Activated T-cell treated with anti-CD3 and anti-CD28 coated beads, Interleukin-2, amount 50 U/mL, for 24 hours (primary cell): ENCODE measurements at places on chromosomes 7 and 10.

DNA sequence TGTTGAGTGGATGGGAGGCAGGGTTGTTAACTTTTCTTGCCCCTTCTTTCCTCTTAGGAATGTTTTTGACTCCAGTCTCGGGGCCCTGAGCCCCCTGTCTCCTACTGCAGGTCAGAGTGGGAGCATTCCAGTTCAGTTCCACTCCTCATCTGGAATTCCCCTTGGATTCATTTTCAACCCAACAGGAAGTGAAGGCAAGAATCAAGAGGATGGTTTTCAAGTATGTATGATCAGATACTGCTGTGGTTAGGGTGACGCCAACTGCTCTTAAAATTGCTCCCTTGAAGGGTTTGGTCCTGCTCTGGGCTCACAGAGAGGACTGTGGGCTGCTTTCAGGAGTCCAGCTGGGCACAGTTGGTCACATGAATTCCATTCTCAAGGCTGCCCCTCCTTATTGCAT, 22.0 kb downstream of the VWA2 start:
- DNase-seq, result no peak

DNA sequence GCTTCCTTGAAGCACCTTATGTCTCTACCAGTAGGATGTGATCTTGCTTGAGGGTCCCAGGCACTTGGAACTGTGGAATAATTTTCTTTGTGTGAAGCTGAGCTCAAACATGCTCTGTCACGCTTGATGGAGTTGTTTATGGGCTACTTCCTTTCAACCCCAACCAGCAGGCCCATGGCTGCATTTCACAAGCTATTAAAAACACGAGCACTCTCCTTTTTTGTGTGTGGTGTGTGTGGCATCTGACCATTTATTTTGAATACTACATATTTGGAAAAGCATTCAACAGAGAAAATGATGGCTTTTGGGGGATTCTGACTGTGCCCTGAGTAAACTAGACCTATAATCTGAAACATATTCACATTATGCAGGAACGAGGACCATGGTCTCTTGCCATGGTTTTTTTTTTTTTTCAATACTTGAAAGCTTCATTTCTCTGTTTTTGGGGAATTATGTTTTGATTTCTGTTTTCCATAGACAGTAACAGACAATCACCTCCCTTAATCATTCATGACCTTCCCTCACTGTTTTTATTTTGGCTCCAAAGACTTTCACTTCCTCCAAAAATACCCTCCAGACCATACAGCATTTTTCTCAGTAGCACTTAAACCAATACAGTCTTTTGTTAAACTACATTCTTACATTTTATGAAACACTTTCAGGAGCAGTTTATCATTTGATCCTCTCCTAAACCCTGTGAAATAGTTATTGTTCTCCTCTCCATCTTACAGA, 233.6 kb upstream of the BMPER start:
- no peak for DNase-seq

GRCh38 chr10:132299371-132300336, 8.1 kb downstream of the STK32C start:
- no peak for DNase-seq

- DNase-seq, result no peak
Measured at GRCh38 chr7:135913404-135913803, 63.8 kb downstream of the MTPN start.

DNA sequence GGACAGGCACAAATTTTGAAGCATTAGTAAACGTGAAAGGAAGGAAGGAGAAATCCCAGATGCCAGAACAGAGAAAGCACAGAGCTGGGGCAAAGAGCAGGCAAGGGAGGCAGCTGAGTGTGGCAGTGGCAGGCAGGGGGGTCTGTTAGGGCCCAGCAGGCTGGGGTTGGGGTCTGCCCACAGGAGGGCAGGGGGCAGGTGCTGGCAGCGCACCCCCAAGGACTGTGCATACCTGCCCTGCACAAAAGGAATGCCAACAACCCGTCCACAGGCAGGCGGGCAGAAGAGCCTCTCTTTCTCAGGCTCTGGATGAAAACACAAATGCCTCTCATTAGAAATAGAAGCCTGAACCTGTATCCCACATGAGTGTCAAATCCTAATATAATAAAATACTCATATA, 552.3 kb downstream of the PTPRN2 start:
- DNase-seq, result no peak
